ENCODE measurements at places on chromosomes 4 and X.

GRCh38 chrX:143988356-143988755 is 104.5 kb downstream of the UBE2NL start:
- no peak for DNase-seq

- DNase-seq: no peak
Observed at GRCh38 chr4:104457308-104457981, 37.2 kb downstream of the CXXC4 start.

DNA sequence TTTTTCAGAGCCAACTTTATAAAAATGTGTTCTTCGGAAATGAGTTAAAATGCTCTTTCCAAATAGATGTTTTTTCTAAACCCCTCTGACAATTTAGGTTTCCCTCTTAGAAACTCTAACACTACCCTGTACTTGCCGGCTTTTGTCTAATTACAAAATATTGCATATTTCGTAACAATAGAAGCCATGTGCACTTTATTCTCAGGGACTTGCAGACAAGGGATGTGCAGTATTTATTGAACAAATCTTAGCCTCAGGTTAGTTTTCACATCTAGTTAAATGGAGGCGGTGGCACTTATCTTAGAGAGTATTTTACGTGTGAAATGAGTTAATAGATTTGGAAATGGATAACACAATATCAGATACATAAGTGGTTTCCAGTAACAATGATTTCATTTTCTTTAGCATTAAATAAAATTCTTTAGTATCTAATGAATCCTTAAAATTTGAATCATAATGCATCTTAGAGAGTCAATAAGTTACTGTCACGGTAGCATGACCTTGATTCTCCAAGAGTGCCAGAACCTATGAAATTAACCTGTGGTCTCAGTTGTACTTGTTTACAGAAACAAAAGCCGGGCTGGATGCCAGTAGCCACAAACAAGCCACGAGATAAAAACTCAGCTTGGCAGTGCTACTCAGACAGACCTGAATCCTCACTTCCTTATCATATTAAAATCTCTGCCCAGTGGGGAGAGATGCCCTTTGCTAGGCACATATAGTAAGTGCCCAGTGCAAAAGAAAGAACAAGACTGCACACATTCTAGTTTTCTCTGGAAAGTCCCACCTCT is 772 bp upstream of the PABPC4L start:
- no peak for DNase-seq

GRCh38 chr4:22884157-22884556 is 191.4 kb downstream of the GBA3 start:
- no peak for DNase-seq

- no peak for DNase-seq
Observed at GRCh38 chr4:16079046-16079445, 4.8 kb downstream of the PROM1 start.

Data from NCI-H510A treated with DMSO at 0.1 percent for 48 hours (cell line).